ENCODE measurements at places on chromosomes 1 and 21.

- DNase-seq = peak; percentile 64
Observed at GRCh38 chr1:223230161-223230881, 87.3 kb upstream of the TLR5 start.

GRCh38 chr21:45768011-45768739, 124.7 kb downstream of the PCBP3 start:
- no peak for DNase-seq

DNA sequence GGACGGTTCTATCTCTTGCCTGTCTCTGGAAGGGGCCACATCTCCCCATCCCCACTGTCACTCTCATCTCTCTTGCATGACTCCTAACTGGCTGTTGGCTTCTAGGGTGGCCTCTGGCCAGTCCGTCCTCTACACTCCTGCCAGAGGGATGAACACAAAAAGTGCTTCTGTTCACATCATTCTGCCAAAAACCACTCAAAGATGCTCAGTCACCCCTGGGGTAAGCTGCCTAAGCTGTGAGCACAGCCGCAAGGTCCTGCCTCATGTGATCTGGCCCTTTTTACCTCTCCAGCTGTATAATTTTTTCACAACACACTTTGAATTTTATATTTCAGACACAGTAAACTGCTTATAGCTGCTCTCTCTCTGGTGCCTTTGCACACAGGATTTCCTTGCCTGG, 97.6 kb upstream of the CD34 start:
- DNase-seq = no peak

- DNase-seq = no peak
Observed at GRCh38 chr1:146010126-146010738, 11.3 kb downstream of the HJV start.

DNA sequence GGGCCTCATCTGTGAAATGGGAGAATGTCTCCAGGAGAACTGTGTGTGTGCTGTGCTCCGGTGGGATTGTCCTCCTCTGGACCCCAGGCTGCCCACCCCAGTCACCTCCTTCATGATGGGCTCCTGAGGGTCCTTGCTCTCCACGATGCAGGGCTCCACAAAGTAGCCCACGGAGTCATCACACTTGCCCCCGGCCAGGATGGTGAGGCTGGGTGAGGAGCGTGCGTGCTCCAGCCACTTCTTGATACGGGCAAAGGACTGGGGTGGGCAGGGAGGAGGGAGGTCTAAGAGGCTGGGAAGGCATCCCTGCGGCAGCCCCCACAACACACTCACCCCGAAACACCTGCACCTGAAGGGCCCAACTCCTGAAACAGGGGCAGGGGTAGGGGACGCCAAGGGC, 16.8 kb upstream of the TAS1R2 start:
- no peak for DNase-seq

DNA sequence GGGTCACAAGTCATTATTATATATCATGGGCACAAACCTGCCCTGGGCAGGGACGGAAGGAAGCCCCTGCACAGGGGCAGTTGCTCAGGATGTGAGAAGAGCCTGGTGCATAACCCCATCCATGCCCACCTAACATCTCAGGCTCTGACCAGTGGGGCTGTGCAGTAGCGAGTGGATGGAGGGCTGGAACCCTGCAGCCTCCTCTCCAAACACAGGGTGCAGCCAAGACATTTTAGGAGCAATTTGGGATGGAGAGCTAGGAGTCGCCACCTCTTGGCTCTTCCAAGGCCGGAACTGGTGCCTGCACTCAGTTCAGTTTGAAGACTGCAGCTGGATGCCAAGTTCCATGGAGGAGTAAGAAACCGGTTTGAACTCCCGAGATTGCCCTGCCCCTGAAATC, 2.8 kb downstream of the MX1 start:
- no peak for DNase-seq

- no peak for DNase-seq
Observed at GRCh38 chr1:197393105-197393504, 125.1 kb downstream of the CRB1 start.

GRCh38 chr1:46558141-46558963, 6.9 kb upstream of the KNCN start:
- DNase-seq = no peak

DNA sequence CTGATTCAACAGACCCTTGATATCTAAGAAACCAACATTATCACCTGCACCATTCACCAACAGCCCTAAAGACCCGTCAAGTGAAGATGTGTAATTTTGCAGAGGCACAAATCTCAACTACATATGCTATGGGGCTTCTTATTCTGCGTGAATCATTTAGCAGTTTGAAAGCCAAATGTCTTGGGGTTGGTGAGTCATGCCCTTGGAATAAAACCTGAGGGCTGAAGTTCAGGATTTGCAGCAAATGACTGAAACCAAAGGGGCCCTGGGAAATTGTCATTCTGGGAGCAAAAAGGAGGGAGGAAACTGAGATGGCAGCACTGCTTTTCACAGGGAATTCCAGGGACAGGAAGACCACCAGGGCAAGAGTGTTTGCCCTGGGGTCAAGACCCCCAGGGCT, 79.2 kb upstream of the TNR start:
- no peak for DNase-seq

DNA sequence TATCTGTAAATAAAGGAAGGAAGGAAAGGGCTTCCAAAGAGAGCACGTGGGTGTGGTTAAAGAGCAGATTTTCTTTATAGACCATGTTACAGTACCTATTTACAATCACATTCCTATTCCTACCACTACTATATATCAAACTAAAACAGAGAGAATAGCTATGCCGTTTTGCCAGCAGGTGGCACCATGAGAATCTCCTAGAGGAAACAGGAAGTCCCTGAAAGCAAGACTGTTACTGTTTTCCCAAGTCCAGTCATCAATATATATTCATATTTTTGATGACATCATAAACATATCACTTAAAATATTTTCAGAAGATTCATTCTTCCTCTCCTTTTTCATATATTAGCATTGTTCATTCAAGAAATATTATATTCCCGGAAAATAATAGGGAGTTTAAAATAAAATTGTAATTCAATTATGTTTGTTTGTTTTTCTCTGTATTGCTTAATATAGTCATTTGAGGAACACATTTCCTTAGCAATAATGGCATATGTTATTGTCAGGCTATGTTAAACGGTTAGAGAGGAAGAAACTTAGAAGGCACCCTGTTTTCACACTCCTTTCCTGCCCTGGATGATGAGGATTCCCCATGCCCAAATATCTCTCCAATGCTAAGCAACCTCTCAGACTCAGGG, 6.6 kb downstream of the CCDC190 start:
- peak; percentile 75 for DNase-seq

- no peak for DNase-seq
Observed at GRCh38 chr1:242228991-242229390, 230.1 kb upstream of the MAP1LC3C start.

DNA sequence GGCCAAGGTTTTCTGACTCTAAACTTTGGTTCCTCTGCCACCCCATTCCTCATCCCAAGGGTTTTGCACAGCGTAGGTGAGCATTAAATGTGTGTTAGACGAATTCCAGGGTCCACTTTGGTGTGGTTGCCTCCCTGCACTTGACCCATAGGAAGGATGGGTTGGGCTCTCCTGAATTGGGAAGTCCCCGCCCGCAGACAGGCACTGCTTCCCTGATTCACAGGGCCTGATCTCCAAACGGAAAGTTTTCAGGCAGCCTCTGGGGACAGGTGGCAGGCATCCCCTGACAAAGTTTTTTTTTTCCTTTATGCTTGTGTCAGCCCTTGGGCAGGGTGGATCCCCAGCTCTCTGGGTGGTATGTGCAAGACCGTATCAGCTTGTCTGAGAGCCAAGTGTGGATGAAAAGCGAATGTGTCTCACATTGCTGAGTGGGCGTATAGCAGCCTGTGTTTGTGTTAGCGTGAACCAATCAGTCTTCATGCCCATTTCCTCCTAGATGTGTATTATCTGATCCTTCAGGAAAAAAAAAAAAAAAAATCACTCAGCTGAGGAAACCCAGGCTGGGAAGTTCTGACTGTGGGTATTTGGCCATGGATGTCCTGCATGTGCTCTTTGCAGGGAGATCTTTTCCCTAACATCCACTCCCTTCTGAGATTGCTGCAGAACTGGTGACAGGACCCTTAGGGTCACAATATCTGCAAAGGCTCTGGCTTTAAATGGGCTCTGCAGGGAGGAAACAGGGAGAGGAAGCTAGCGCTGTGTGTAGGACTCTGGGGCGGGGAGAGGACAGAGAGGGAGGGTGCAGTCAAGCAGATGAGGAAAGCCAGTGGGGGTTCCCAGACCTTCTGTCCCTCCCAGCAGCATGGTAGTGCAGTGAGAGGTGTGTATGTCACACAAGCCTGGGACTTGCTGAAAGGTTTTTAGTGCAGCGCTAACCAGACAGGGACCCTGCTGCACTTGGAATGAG, 42.2 kb upstream of the TRABD2B start:
- no peak for DNase-seq

DNA sequence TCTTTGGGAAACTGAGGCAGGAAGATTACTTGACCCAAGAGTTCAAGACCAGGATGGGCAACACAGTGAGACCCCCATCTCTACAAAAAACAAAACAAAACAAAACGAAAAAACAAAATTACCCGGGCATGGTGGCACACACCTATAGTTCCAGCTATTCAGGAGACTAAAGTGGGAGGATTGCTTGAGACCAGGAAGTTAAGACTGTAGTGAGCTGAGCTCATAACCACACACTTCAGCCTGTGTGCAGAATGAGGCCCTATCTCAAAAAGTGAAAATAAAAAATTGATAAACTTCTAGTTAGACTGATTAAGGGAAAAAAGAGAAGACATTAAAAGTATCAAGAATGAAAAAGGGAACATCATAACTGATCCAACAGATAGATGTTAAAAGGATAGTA, 154.0 kb downstream of the RHOU start:
- no peak for DNase-seq

DNA sequence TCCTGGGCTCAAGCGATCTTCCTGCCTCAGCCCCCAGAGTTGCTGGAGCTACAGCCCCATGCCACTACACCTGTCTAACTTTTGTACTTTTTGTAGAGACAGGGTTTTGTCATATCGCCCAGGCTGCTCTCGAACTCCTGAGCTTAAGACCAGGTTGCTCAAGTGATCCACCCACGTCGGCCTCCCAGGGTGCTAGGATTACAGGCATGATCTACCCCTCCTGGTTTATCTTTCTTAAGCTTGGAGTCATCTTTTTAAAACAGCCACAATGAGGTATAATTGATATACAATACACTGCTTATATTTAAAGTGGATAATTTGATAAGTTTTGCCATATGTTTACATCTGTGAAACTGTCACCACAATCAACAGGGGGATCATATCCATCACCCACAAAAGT, 25.4 kb upstream of the WDR26 start:
- no peak for DNase-seq

GRCh38 chr1:205922314-205922713, 20.9 kb downstream of the SLC26A9 start:
- no peak for DNase-seq

- no peak for DNase-seq
Observed at GRCh38 chr1:207389728-207390464, 64.2 kb upstream of the CR2 start.

Measured in fibroblast of gingiva (primary cell).